Effector memory CD4-positive, alpha-beta T cell (primary cell): ENCODE measurements at places on chromosomes 3 and 15.

DNA sequence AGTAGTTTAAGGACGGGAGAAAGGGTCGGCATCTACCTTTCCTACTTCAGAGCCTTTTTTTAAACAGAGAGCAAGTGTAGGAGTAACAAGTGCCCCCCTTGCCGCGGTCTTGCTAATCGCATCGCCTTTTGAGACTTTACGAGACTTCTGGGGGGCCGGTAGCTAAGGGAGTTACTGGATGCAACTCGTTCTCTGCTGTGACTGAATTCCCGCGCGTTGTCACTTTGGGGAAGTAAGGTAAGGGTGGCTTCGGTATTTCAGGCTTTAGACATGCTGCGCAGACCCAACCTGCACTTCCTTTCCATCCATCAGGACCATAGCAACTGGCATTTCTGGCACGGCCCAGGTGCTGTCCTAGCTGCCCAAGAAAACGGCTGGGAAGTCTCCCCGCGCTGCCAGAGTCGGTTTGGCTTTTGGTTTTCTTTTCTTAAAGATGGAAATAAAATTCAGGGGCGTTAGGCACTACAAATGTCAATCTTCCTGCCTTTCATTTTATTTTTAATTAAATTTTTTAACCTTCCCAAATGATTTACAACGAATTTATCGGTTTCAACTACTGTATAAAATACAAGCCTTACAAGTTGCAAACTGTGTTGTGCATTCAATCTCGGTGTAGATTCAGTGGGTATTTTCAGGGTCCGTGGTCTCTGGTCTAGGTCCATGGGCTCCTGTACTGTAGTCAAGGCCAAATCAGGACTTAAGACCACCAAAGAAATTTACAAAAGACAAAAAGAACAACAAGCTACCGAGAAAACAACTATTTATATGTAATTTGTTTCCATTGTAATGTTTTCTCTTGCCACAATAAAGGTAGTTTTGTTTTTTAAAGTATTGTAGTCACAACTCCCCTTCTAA lies 3.5 kb downstream of the MECOM start:
- no peak for DNase-seq

GRCh38 chr3:85081191-85081906 lies 122.6 kb downstream of the CADM2 start:
- DNase-seq = no peak

GRCh38 chr3:115921711-115922110 lies 298.4 kb downstream of the GAP43 start:
- DNase-seq = no peak

- no peak for DNase-seq
Measured at GRCh38 chr15:64865998-64866520, 24.3 kb downstream of the PLEKHO2 start.

- DNase-seq = peak; percentile 77
Measured at GRCh38 chr15:31327669-31328427, 1.2 kb downstream of the KLF13 start.

DNA sequence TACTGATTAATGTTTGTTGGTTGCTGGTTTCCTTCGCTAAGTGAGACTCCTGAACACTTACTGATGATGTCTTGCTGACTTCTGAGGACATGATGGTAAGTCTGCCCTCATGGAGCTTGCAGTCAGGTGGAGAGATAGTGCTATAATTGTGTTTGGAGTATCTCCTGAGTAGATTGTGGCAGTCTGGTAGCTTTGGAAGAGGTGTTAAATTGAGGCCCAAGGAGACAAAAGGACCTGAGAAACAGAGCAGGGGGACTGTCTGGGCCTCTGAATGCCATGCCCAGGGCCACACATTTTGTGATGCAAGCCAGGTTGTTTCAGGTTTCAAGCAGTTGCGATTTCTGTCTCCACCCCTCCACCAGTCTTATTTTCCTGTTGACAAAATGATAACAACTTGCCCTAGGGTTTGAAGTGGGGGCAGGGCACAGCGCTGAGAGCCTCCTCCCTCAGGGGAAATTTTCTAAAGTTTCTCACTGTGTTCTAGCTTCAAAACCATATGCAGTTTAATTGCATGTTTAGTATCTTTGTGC lies 16.7 kb downstream of the SMAD3 start:
- DNase-seq = no peak

DNA sequence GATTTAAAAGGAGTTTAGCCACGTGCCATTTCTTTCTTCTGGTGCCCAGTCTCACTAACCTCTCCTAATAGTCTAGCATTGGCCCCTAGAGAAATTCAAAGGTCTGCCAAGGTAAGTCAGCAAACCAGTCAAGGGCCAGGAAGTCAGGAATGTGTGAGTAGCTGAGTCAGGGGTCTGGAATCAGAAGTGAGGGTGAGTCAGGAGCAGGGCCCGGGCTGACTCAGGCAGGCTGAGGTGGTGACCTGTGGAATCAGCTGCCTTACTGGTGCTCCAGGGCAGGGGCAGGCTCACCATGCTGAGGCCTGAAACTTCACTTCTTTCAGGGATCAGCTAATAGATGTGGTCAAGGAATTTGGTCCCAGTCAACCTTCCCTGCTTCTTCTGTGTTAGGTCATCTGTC lies 105.8 kb upstream of the MYZAP start:
- DNase-seq = no peak

GRCh38 chr3:42036483-42036823 lies 54.7 kb upstream of the TRAK1 start:
- DNase-seq = no peak

DNA sequence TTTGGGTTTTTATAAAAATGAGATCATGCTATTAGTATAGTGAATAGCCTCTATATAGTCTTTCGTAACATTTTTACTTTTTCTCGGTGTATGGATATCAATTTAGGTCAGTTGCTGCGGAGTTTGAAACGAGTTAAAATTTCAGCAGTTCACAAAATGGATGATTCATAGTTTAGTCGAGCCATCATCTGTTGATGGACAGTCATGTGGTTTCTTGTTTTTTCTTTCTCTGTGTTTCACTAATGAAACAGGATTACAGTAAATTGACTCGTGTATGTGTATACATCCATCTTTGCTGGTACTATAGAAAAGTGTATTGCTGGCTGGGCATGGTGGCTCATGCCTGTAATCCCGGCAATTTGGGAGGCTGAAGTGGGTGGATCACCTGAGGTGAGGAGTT lies 106.8 kb downstream of the IGF1R start:
- DNase-seq = no peak

DNA sequence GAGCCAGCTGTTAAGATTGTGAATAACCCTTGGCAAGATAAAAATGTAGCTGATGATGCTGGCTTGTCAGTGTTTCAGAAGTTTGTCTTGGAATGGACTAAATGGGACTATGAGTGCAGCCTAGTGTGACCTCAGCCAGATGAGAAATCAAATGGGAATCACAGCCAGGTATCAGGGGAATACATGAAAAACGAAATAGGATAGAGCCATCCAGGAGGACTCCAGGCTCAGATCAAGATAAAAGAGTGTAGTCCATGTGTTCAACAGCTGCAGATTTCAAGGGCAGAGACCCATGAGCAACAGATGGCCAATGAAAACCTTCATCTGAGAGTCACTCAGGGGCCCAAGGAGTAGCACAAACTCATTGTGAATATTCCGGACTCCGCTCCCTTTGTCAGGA lies 1080.9 kb upstream of the CADM2 start:
- DNase-seq = no peak

DNA sequence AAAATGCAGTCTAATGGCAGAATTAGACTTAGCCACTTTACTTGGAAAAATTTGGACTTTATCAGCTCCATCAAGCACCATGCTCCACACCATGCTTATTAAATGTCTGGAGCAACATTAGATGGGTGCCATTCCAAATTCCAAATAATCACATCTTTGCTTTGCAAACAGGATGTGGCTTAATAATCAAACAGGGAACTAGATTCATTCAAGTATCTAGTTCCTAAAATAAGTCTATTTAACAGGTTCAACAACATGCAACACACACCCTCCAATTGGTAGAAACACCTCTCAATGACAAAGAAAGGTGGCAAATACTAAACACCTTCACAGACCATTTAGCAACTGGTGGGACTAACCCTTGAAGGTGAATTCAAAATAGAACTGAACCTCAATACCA lies 3.5 kb downstream of the HEXA start:
- no peak for DNase-seq

- DNase-seq = no peak
Measured at GRCh38 chr3:34780973-34781372, 858.4 kb upstream of the ARPP21 start.

DNA sequence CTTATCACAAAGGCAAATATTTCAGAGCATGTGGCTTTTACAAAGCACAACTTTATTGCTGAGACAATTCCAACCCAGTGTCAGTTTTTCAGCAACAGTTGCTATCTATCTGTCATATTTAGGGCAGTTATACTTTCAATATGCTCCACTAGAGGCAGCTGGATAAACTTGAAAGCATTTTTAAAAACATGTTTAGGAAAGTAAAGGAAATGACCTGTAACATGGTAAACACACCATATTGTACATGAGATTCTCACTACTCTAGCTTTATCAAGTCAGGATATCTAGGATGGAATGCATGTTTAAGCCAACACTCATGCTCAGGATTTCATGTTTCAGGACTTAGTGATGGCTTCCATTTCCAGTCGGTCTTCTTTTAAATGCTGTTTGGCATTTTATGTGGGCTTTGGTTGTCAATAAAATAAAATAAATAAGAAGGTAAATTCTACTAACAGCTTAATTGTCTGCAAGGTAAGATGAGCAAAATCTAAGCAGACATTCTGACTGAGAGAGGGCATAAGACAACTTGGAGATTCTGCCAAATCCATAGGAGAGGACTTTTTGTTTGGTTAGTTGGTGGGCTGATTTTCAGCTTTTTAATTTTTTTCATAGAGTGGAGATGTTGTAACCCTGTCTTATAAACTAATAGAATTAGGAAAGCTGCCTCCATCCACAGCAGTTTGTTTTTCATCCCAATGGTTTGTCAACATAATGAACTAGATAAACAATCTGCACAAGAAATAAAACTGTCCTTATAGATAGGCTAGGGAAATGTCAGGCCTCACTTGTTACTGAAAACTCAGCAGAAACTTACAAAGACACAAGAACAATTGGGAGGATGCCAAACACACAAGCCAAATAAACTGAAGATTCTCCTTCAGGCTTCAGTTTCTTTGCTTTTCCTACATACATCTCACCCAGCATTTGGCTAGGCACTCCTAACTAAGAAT lies 63.4 kb upstream of the CPB1 start:
- no peak for DNase-seq

DNA sequence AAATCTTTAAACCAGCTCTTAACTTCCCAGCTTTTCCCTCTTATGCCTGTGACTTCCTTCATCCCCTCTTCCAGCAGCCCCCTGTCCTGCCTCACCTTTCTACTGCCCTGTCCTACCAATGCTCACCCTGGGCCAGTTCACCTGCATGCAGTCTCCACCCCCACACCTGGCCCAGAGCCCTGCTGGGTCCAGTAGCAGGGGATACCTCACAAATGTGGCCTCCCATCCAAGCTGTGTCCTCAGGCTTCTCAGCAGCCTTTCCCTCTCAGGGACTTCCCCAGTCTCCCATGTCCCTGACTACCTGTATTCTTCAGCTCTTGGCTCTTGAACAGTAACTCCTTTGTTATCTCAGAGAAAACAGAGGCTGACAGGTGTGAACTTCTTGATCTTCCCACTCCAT lies 503.2 kb downstream of the MFSD1 start:
- DNase-seq = no peak

- DNase-seq = no peak
Measured at GRCh38 chr3:191328383-191328961, 722 bp upstream of the CCDC50 start.

GRCh38 chr3:46369151-46369550 lies 1.6 kb upstream of the CCR5 start:
- DNase-seq = no peak

GRCh38 chr3:143604402-143605185 lies 243.7 kb downstream of the SLC9A9 start:
- DNase-seq = no peak

DNA sequence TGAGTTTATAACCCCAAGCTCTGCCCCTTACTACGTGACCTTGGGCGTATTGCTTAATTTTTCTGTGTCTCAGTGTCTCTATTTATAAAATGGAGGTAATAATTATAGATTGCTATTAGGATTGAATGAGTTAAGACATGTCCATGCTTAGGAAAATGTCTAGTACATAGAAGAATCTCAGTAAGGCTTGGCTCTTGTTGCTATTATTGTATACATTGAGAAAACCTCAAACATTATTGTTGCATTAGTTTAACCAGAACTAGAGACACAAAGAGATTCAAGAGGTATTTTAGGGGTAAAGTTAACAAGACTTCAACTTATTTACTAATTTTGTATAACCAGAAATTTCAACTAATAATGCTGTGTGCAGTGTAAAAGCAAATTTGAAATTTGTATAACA lies 66.7 kb downstream of the MEF2A start:
- no peak for DNase-seq

- no peak for DNase-seq
Measured at GRCh38 chr3:165827883-165828282, 9.3 kb downstream of the BCHE start.

DNA sequence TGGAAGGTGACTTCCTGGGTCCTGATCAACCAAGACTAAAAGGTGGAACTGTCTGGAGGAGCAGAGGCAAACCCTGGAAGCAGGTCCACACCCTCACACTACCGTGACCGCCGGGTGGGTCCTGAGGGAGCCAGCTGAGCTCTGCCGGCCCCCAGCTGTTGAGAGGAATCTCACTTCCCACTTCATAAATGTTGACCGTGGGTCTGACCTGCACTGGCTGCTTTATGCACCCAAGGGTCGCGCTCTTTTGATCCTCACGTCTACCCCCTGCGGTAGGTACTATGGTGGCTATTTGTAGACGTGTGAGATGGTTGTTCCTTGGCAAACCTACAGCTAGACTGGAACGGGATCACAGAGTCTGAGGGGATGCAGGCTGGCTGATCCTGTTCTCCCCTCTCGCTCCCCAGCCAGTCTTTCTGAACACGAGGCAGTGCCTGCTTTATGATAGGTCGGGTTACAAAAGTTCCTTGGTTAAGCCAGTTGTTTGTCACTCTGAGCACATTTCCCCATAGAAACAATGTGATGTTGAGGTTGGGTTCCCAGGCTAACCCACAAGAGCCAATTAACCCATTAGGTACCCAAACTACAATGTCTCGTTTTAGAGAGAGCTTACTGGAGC lies 113.0 kb upstream of the ETV5 start:
- no peak for DNase-seq
